GM04503 (cell line): ENCODE measurements at places on chromosomes 3 and 15.

DNA sequence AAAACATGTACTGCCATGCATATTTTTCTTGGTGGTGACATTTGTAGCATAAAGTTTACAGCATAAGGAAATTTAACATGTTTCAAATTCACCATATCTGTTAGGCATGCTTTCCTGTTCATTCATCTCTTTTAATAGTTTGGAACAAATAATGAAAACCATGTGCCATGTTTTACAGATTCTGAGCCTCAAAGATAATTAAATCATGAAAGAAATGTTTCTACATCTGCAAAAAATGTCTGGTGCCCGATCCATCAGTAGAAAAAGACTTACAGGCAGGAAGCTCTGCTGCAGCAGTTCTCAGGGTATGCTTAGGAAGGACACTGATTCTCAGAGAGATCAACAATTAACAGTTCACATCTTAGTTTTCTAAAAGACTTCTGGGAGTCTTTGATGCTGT lies 316.2 kb downstream of the IL5RA start:
- no peak for DNase-seq

DNA sequence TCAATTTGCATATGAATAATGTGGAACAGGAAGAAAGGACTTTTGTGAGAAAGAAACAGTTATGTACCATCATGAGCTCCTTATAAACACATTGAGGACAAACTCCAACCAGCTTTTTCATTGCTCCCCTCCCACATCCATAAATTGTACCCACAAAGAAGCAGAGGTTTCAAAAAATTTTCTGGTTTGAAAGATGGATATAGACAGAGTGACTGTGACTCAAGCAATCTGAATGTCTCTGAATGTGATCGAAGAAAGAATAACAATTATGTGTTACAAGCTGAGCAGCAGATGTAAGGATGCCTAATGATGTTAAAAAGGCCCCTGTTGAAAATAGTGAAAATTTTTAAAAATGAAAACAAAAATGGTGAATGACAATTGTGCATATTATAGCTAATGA lies 127.4 kb downstream of the TFG start:
- DNase-seq: no peak

GRCh38 chr15:77053709-77054108 lies 17.2 kb downstream of the TSPAN3 start:
- DNase-seq: no peak

GRCh38 chr3:100880845-100881244 lies 112.4 kb downstream of the ABI3BP start:
- no peak for DNase-seq

- no peak for DNase-seq
These were observed 8.1 kb upstream of the VPS39 start for GRCh38 chr15:42215913-42216829.

DNA sequence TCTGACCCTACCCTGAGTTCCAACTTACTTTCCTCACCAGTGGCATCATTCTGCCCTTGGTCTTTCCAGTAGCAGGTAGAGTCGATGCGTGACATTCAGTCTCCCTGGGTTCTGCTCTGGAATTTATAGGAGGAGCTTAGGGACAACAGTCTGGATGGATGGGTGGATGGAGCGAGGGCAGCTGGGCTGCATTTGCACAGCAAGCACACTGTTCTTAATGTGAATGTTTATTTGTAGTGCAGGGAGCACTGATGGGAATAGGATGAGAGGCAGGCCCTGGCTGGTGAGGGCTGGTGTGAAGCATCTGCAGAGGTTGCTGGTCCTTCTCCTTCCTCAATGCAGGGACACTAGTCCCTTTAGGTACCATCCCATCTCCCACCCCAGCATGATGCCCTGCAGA lies 176.2 kb downstream of the EPHB1 start:
- DNase-seq: no peak

- no peak for DNase-seq
These were observed 93.2 kb downstream of the ZNF280D start for GRCh38 chr15:56640127-56640526.

GRCh38 chr3:10518506-10519150 lies 13.2 kb upstream of the ATP2B2 start:
- peak; percentile 11 for DNase-seq

DNA sequence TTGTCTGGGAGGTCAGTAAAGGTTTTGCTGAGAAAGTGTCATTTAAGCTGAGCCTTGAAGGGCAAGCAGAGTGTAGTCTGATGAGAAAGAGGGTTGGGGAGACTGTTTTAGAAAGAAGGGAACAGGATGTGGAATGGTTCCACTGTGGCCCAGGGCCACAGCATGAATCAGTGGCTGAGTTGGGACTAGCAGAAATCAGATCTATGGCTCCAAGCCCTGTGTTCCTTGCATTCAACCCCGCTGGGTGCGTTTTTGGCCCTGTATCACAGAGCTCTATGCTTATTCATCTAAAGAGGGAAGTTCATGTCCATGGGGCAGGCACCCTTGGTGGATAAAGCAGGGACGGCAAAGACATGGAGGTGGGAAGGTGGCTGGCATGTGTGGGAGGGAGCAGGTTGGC lies 151.3 kb downstream of the CACNA1D start:
- no peak for DNase-seq

DNA sequence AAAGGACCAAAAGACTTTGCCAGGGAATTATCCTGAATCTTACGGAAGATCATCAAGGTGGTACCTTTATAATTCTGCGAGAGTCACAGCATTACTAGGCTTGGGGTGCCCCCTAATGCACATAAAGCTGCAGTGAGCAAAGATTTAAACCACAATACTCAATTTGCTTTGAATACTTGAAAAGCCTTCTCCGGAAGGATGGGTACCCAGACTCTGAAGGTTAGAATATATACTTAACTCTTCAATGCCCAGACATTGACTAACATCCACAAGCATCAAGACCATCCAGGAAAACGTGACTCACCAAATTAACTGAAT lies 117.8 kb upstream of the KCNH8 start:
- DNase-seq: no peak

- DNase-seq: no peak
These were observed 60.6 kb downstream of the GRIP2 start for GRCh38 chr3:14479591-14479990.

- no peak for DNase-seq
These were observed 6.7 kb upstream of the EIF1B start for GRCh38 chr3:40302784-40303183.

DNA sequence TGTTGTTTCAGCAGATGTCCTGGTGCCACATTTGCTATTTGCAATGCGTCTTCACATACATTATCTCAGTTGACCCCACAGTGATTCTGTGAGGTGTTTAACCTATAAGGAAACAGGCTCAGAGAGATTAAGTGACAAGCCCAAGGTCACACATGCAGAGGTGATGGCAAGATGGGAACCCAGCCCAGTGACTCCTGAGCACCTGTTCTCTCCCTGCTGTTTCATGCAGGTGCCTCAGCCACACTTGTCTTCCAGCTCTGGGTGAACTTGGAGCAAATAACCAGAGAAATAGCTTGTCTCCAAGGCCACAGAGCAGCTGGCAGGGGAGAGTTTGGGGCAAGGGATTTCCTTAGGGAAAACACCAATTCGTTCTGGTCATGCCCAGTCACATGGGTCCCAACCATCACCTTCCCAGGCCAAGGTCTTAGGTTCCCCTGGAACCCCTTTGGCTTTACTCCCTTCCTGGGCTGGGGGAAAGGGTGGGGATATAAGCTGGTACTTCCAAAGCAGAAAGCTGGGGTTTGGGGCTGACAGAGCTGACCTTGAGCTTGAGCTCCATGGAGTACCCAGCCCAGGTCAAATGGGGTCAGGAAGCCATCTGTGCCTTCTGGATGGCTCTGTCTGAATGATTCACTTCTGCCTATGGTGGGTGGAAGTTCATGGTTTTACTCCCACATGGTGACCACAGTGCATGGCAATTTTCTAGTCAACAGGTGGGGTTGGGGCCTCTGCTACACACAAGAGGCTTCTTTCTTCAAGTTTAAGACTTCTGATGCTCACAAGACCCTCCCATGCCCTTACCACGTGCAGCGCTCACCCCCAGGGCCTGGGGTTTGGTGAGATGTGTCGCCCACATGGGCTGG lies 22.4 kb downstream of the LIPC start:
- no peak for DNase-seq

GRCh38 chr15:99943466-99943865 lies 210.2 kb upstream of the LYSMD4 start:
- no peak for DNase-seq

DNA sequence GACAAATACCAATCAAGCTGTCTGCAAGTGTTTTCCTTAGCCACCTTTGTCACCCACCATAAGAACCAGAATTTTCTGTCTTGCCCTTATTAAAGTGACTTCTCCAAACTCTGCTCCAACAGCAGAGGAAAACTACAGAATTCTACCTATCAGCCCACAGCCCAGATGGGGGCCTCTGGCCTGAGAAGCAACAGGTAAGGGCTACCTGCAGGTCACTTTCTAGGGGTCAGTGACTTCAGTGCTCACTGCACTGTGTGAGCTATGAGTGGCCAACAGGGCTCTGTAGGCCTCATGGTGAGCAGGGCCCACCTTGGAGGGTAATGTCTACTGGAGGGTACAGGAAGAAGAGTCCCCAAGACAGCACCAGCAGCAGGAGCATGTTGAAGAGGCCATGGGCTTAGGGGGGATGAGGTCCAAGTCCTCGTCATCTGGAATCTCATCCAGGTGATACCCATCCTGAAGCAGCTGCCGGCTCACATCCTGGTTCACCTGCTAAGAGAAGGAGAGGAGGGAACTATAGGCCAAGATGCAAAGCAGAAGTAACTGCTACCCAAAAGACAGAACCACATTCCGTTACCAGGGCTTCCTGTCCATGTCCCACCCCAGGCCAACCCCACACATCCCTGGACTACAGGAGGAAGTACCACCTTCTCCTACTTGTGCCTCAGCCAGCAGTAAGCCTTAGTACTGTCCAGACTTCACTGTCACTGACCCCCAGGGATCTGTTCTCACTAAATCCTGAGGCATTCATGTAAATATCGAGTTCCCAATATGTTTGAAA lies 4.2 kb downstream of the FAM219B start:
- DNase-seq: no peak

DNA sequence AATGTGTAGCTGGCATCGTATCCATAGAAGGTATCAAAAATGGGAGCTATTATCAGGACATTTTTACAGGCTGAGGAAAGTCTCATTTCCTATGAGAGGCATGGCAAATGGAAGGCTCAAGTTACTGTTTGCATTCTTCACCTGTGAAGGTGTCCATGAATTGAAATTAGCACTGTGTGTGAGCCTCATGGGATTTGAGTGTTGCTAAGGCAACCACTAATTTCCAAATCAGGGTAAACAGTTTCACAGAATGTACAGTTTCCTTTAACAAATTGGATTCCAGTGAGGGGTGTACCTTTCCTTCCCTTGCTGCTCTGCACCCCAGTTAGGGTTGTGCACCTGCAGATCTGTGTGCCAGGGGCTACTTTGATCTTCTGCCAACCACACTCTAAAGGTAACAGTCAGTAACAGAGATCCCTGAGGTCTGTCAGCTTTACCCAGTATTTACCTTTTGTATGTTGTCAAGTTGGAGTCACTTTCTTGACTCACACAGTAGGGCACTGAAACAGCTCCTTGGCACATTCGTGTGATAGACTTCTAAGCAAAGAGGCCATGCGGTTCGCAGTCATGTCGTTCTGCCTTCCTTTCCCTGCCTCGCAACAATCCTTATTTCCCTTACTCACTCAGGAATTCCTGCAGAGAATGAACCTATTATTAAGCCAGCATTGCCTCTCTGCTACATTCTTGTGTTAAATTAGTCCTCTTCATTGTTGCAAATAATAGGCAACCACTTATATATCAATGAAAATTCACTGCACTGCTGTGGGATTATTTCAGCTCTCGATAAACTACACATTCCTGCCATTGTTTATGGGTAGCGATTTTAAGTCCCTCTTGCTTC lies 129.8 kb upstream of the GBE1 start:
- no peak for DNase-seq

DNA sequence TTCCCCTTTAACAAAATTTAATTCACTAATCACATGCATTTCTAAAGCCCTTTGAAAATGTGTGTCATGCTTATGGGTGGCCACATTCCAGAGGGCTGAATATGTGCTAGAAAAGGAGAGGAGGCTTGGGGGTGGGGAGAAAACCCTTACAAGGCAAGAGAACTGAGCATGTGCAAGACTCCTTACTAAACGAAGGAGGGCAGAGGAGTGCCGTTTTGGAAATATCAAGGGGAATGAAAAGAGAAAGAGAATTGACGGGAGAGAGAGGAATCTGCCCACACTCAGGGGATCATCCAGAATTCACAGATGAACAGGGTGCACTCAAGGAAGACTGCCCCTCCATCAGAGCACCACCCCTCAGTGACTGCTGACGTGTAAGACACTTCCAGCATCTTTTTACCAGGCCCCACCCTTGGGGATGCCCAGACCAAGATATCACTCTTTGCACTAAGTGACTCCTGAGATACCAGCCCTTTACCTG lies 37.9 kb upstream of the TSC22D2 start:
- DNase-seq: peak; percentile 91

- no peak for DNase-seq
These were observed 72.0 kb upstream of the MAP4 start for GRCh38 chr3:48088056-48088748.

GRCh38 chr3:174958671-174959328 lies 99.7 kb downstream of the NAALADL2 start:
- peak; percentile 70 for DNase-seq

GRCh38 chr15:38320181-38320580 lies 67.5 kb downstream of the SPRED1 start:
- DNase-seq: no peak

DNA sequence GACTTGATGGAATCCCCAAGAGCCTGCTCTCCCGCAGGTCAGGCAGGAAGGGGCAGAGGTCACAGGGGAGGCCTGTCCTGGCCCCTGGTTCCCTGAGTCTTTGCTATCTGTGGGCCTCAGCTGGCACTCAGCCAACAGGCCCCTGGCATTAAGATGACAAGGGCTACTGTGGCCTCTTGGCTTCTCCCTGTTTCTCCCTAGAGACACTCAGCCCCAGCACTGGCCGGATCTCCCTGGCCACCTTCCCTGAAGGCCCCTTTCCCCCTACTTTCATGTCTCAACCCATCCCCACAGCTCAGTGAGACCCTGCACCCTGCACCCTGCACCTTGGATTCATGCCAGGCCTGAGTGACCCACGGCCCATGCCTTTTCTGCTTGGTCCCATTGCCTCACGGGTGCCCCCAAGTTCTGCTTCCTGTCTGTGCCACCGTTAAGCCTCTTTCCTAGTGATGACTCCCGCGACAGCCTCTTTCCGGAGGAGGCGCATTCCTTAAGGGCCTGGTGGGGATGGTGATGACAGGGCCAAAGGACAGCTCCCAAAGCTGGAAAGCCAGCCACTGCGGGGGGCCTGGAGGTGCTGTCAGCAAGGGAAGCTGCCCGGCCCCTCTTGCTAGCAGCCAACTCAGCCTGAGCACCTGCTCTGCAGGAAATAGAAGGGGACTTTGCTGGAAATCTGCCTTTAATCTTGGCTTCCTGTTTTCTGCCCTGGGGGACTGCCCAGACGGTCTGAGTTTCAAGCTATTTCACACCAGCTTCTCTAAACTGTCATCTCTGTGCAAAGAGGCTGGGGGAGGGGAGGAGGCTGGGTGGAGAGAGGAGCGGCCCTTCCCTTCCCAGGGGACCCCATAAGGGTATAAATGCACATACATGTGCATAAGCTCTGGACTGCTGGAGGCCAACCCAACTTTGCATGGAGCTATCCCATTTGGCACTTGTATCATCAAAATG lies 4.8 kb upstream of the CSK start:
- DNase-seq: no peak
